ENCODE measurements at places on chromosomes 4 and X.

DNA sequence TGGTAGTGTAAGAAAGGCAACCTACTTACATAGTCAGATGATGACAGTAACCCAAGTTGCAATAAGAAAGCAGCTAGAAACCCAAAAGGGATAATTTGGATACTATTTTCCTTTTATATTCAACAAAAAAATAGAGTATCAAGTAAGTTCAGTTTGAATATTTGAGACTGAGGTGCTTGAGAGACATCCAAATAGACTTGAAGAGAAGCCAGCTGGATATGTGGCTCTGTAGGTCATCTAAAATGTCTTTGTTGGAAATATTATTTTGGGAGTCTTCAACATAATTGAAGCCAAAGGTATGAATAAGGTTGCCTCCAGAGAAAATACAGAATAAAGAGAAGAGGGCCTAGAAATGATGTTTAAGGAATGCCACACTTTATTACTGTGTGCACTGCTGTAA lies 438.2 kb upstream of the DIAPH2 start:
- no peak for DNase-seq

GRCh38 chr4:154329268-154329868 lies 162.2 kb downstream of the DCHS2 start:
- no peak for DNase-seq

DNA sequence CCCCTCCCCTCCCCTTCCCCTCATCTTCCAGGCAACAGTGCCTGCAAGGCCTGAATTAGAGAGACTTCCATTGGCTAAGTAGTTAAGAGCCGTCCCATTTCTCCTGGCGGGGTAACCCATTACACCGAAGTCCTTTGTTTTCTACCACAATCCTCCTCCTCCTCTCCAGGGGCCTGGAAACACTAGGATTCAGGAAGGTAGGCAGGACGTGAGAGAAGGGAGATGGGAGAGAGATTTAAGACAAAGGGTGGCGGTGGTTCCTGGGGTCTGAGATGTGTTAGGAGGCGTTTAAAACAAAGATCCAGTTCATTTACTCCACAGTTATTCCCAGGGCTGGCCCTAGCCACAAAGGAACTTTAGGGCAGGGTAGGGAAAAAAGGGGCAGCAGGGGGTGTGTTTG lies 28.0 kb downstream of the NYX start:
- no peak for DNase-seq

DNA sequence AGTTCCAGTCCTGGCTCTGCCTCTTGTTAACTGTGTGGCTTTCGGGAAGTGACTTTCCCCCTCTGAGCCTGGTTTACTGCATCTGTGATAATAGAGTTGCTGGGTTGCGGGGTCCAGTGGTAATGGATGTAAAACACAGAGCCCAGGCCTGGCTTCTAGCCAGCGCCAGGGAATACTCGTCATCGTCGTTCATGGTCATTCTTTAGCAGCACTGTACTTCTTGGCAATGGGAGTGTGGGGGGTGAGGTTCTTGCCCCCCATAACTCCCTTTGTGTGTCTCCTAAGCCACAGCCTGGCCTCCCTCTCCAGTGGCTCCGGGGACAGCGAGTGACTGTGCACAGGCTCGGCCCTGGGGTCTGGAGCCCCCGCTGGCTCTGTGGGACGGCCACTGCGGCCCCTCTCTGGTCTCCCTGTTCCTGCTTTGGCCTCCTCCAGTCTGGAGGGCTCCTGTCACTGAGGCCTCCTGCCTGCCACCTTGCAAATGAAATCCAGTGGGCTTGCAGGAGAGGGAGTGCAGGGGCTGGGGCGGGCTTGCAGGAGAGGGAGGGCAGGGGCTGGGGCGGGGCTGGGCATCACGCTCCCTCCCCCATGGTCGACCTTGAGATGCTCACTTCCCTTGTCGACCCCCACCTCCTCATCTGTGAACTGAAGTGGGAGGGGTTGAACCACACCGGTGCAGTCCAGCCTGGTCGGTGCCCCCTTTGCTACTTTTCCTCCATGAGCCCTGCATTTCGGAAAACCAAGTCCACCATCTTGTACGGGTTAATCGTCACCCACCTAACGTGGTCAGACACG lies 13.2 kb downstream of the PSAPL1 start:
- DNase-seq, result no peak

GRCh38 chrX:42119076-42119475 lies 195.7 kb upstream of the CASK start:
- DNase-seq, result no peak

- DNase-seq, result no peak
Measured at GRCh38 chr4:90330546-90330945, 203.4 kb downstream of the CCSER1 start.

GRCh38 chrX:33385546-33385945 lies 174.2 kb upstream of the DMD start:
- DNase-seq, result no peak

DNA sequence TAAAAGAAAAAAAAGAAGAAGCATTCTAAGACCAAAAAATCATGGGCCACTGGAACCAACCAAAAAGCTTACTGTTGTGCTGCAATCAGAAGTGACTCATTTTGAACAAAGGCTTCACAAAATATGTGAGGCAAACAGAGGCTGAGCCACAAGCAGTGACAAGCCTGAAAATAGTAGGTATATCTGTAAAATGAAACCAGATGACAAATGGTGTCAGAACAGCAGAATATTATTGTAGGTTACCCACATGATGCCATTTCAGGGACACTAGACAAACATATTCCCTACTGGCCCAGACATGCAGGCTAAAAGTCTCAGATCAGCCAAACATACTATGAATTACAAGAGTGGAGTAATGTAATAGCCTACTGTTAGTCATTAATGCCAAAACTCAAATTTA lies 1301.8 kb upstream of the DIAPH2 start:
- no peak for DNase-seq

- DNase-seq, result no peak
Measured at GRCh38 chr4:78630615-78631014, 79.0 kb downstream of the ANXA3 start.

GRCh38 chrX:112235547-112235946 lies 153.0 kb upstream of the TRPC5 start:
- no peak for DNase-seq

- no peak for DNase-seq
Measured at GRCh38 chr4:130478406-130478805, 1382.5 kb downstream of the C4orf33 start.

- no peak for DNase-seq
Measured at GRCh38 chrX:26562156-26562555, 346.2 kb downstream of the MAGEB5 start.

DNA sequence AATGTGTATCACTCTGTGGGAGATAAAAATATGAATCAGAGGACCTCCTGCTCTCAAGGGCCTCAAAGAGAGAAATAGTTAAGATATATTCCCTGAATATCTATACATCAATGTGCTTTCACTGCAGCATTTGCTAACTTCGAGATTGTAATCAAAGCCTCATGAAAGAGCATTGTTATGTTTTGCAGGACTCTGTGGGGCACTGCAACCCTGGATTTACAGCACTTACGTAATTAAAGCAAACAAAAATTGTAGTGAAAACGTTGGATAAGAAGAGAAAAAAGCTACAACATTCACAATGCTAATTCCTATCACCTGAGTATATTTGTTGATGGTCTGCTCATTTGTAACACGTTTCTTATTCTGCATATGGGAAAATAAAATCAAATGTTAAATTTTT lies 48.0 kb downstream of the ETNPPL start:
- no peak for DNase-seq

DNA sequence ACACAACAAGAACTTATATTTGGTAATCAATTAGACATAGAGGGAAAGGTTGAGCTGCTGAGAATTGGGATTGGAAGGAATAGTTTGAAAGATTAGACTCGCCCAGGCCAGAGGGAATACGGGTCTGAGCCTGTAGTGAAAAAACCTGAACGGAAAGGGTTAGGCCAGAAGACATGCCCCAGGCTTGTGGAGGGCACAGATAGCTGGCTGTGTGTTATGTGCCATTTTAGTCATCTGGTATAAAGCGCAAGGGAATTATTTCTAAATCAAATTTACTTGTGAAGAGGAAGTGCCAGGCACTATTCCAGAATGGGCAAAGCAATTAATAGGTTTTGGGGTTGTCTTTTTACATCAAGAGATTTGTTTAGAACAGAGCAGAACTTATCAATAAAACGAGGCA lies 187.5 kb upstream of the ANKRD50 start:
- DNase-seq, result no peak

DNA sequence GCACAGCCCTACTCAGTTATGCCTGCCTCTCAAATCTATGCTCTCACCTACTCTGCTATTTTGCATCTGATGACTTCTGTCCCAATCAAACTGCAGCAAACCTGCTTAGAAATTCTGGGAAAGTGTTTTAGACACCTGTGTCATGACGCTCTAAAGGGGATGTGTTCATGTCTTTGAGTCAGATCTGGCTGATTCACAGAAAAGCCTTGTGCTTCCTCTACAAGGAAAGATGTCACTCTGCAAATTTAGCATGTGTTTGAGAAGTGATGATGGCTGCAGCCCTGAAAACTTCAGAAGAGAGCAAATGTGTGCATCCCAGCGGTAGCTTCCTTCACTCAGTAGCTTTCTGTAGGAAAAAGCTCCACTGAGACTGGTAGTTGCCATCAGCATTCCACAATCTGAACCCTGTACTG lies 235.4 kb downstream of the MGST2 start:
- no peak for DNase-seq

GRCh38 chrX:17046478-17047097 lies 100.1 kb downstream of the REPS2 start:
- DNase-seq, result no peak

DNA sequence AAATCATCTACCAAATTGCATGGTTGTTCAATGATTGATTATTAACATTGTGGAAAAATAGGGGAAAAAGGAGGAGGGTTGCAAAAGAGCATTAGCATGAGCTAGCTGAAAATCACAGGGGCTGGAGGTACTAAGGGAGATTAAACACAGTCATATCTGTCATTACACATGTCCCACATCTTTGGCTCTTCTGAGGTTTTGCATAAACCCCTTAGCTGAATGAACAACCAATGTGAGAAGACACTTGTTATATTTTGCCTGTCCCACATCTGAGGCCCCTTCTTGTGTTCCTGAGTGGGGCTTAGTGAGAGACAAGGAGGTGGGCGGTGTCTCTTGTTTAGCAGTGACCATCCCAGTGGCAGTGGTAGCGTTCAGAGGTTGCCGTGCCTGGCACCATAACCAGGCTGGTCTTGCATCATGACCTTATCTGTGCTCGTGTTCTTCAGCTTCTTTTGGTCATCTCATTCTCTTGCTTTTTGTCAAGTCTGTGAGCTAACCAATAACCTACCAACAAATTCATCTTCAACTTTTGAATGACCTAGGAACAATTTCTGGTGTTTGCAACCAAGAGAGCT lies 95.6 kb downstream of the MID1IP1 start:
- no peak for DNase-seq

- no peak for DNase-seq
Measured at GRCh38 chrX:69291116-69291515, 125.9 kb upstream of the PJA1 start.

DNA sequence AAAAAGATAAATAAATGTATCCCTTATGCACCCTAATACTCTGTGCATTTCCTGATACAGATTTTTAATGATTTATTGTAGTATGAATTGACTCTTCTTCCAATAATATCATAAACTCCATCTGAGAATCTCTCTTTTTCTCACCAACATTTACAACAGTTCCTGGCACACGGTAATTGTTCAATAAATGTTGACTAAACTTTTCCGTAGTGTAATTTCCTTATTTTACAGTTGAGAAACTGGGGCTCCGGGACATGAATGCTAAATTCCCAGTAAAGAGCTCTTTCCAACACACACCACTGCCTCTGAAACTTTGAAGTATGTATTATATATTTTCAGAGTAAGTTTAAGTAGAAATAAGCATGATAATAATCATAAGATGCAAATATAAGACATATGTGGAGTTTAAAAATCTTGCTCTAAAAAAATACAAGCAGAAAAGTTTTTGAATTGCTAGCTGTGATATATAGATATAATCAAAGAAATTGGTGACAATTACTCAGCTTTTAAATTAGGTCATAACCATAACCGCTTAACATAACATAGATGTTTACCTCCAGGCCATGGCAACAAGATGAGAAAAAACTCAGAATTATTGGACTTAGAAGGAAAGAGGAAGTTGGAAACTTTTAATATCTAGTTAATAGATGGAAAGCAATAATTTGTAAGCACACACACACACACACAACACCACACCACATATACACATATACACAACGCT lies 28.2 kb upstream of the ANTXR2 start:
- DNase-seq, result no peak

DNA sequence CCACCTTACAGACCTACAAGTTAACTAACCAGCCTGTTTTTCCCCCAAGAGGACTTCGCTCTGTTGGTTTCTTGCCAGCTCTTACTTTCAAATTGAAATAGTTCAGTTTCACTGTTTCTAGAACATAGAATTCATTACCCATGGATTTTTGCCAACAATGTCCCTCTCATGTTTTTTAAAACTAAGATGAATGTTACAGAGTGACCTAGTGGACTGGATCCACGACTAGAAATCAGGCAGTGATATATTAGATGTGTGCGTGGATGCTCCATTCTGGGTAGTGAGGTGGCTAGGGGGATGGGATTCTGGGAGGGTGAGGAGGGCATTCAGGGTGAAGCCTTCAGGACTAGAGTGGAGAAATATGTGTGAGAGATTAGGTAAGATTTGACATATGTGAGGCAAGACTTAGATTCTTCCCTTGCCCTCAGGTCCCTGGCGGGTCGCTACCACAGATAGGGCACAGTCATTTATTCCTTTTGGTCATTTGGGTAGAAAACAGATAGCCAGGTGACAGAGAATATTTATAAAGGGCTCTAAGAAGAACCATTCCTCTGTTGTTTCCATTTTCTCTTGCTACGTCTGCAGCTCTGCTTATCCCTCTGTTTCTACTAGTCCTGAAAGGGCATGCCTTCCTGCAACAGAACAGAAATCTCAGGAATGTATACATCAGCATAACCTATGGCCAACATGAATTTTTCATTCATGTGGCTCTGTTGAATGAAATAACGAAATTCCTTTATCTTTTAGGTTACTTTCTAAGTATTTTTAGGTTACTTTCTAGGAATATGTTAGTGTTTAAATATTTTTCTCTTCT lies 15.4 kb upstream of the JADE1 start:
- no peak for DNase-seq

DNA sequence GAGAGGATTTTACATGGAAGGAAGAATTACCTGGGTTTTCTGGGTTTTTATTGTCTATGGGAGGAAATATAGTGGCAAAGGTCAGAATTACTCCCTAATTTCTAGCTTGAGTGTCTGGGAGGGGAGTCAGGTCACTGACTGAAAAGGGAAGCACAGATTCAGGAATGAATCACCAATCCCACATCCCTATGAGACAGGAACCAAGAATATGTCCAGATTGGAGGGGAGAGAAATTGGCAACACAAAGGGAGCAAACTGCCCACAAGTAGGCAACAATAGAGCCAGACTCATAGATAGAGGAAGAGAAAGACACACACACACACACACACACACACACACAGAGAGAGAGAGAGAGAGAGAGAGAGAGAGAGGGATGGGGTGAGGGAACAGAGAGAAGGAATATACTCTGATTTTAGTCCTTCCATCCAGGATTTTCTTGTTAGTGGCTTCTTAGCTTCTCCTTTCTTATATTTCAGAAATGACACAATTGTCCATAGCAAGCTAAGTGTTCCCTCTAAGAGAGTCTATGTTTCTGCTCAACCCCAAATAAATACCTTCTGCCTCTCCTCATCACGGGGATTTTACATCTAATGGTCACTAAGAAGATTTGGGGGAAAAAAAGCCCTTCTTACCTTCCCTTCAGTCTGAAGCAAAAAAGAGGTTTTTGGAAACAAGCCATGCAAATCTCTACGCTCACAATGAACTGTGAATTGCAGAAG lies 12.0 kb downstream of the P2RY10 start:
- no peak for DNase-seq

- no peak for DNase-seq
Measured at GRCh38 chrX:16807548-16807947, 21.3 kb downstream of the TXLNG start.

- DNase-seq, result no peak
Measured at GRCh38 chr4:81789741-81790399, 318.2 kb upstream of the RASGEF1B start.
